T-helper 17 cell (primary cell): ENCODE measurements at places on chromosomes 1 and 21. TPM values are rescaled to one million over a fixed set of nuclear protein-coding genes. Genes with fewer than 3 reads are reported as not detected.

The MEX3A gene
- not detected for total RNA-seq

DNA sequence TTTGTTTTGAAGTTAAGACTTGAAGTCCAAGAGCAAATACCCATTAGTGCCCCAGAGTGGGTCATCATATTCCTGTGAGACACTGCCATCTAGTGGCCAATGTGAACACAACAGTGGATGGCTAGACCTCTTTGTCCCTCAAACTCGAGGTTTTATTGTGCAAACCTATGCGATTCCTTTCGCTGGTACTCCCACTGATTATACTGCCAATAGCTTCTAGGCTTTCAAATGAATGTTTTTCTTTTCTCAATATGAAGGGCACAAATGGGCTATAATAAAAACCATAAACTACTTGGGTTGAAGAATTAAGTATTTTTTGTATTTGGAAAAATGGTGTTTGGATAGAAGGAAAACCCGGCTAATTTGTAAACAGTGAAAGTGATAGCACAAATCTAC lies 100.4 kb upstream of the ZNF281 start:
- peak; percentile 59 for DNase-seq

DNA sequence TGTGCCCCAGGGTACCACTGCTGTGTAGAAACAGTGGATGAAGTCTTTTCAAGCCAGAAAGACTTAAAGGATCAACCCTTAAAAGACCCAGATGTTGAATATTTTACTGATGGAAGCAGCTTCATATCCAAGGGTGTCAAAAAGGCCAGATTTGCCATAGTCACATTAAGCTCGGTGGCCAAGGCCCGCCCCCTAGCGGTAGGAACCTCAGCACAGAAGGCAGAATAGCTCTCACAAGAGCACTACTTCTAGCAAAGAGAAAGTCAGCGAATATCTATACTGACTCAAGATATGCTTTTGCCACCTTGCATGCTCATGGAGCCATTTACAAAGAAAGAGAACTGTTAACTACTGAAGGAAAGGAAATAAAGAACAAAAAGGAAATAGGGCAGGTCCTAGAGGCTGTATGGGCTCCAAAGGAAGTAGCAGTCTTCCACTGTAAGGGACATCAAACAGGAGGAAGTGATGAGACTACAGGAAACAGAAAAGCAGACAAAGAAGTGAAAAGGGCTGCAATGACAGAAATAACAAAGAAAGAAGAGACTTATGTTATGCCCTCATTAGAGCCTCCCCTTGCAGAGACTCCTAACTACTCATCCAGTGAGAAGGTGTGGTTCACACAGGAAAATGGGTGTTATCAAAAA lies 90.5 kb downstream of the LIPI start:
- no peak for DNase-seq

DNA sequence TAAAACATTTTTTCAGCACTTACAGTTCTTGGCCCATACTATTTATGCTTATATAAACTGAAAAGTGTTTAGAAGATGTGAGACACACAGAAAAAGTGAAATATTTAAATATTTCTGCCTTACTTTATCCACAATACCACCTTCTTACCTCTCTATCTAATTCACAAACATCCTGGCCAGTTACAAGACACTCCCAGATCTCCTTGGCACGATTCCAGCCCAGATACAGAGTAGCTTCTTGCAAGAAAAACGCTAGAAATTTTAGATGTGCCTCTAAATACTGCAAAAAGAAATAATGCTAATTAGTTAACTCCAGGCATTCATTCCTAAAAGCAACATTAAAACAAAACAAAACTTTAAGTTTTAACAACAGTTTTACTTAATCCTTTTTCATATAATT lies 68.4 kb downstream of the USP24 start:
- no peak for DNase-seq

DNA sequence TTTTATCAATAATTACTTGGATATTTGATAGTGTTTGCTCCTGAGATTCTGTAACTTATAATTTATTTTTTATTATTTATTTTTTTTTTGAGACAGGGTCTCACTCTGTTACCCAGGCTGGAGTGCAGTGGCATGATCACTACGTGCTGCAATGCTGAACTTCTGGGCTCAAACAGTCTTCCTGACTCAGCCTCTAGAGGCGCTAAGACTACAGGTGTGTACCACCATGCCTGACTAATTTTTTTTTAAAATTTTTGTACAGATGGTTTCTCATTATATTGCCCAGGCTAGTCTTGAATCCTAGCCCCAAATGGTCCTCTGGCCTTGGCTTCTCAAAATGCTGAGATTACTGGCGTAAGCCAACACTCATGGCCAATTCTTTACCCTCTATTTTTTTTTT lies 845.5 kb upstream of the ADGRL4 start:
- no peak for DNase-seq

DNA sequence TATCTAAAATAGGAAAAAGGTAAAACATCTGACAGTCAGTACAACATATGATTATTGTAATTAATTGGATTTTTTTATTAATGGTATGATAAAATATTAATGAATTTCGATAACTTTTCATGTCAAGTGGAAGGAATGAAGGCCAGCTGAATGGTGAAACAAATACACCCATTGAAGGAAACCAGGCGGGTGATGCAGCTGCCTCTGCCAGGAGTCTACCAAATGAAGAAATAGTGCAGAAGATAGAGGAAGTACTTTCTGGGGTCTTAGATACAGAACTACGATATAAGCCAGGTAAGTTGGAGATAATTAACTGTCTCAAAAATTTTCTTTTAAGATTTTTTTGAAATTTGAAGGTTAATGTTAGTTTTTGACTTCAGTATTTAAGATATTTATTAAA lies 3.2 kb downstream of the SON start:
- no peak for DNase-seq

GRCh38 chr1:25654109-25654660 lies 37.6 kb downstream of the MAN1C1 start:
- no peak for DNase-seq
